ENCODE measurements at places on chromosomes 13 and 19.

DNA sequence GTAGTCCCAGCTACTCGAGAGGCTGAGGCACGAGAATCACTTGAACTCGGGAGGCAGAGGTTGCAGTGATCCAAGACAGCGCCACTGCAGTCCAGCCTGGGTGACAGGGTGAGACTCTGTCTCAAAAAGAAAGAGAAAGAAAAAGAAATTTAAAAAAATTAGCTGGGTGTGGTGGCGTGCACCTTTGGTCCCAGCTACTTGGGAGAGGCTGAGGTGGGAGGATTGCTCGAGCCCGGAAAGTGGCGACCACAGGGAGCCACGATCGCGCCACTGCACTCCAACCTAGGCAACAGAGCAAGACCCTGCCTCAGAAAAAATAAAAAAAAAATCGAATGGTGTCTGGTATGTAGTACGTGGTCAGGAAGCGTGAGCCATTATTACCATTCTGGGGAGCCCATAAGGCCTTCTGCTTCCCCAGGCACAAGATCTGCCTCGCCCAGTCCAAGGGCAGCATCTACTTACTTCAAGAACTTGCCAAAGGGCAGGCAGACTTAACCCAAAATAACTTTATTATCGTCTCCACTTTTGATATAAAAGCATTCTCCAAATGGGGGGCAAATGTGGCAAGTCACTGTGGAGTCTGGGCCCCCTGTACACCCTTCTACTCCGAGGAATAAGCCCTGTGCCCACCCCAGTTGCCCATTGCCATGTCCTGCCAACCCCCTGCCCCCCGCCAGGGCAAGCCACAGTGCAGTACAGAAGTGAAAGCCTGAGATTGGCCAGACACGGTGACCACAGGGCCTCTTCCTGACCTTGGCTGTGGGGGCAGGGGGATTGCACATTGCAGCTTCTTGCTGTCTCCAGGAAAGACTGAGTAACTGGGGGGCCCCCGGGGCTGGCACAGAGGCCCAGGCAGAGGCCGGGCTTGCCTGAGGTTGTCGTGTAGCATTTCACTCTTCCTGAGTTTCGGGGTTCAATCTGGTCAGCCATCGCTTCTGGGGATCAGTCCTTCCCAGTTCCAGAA is 12.6 kb downstream of the CCL25 start:
- no peak for DNase-seq

- peak; percentile 84 for DNase-seq
Measured at GRCh38 chr13:99256709-99257108, 1.5 kb downstream of the GPR18 start.

GRCh38 chr13:72458701-72459100 is 268.7 kb downstream of the MZT1 start:
- DNase-seq, result no peak

GRCh38 chr13:109647053-109647452 is 139.3 kb downstream of the IRS2 start:
- no peak for DNase-seq

DNA sequence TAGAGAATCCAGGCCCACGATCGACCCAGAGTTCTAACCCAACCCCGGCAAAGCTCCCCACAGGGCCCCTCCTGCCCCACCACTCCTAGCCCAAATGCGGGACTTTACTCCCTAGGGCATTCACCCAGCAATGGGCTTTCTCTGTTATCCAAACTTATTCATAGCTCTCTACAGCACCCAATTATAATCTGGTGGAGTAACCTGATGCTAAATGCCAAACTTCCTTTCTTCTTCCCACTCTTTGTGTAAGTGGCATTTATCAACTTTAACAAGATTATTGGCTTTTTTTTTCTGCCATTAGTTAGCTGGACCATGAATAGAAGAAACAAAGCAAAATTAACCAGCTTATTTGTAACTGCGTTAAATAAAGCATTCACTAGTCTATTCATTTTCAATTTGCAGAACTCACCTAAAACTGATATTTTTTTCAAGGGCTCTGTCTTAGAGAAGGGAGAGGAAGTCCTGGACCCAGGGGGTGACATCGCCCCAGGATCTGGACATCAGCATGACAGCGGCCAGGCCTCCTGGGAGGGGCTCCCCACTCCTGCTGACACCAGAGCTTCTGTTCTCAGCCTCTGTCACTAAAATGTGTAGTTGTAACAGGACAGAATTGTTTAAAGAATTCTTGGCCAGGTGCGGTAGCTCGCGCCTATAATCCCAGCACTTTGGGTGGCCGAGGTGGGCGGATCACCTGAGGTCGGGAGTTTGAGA is 1.5 kb downstream of the FAM124A start:
- DNase-seq, result no peak

- DNase-seq, result no peak
Measured at GRCh38 chr13:24167666-24168391, 7.3 kb downstream of the SPATA13 start.

DNA sequence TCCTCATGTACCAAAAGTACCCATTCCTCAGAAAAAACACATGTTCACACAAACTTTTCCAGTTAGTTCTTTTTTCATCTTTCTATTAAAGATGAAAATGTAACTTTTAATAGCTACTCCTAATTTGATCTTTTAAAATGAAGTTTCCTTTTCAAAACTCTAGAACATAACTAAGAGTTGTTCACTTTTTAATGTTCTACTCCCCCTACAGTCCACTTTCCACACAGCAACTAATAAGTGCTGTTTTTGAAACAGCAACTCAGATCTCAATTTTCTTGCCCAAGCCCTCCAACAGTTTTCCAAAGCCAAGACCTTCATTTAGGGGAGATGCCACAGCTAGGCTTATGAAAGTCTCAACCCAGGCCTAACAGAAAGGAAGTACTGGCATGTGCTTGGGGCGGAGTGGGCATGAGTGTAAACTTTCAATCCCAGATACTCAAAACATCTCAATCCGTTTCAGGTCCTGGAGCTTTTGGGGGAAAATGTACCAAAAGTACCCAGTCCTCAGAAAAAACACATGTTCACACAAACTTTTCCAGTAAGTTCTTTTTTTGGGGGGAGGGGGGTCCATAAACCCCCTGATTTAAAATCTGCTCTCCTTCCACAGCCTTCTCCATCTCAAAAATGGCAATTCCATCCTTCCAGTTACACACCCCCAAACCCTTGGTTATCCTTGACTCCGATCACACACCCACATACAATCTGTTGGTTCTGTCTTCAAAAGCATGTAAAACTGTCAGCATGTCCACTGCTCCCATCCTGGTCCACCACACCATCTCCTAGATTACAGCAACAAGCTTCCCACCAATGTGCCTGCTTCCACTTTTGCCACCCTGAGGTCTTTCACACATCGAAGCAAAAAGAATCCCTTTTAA is 2.0 kb downstream of the FBL start:
- peak; percentile 18 for DNase-seq

DNA sequence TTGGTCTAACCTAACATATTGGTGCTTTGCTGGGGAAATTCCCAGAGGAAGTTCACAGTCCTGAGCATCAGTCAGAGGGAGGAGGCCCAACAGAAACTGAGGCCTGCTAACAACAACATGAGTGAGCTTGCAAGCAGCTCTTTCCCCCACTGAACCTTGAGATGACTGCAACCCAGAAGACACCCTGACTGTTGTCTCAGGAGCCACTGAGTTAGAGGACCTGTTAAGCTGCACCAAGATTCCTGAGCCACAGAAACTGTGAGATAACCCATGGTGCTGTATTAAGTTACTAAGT is 193.2 kb upstream of the UBL3 start:
- DNase-seq, result no peak

DNA sequence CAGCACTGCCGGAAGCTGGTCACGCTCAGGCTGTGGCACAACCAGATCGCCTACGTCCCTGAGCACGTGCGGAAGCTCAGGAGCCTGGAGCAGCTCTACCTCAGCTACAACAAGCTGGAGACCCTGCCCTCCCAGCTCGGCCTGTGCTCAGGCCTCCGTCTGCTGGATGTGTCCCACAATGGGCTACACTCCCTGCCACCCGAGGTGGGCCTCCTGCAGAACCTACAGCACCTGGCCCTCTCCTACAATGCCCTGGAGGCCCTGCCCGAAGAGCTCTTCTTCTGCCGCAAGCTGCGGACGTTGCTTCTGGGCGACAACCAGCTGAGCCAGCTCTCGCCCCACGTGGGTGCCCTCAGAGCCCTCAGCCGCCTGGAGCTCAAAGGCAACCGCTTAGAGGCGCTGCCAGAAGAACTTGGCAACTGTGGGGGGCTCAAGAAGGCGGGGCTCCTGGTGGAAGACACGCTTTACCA is 3.2 kb upstream of the MAP2K7 start:
- DNase-seq, result no peak

DNA sequence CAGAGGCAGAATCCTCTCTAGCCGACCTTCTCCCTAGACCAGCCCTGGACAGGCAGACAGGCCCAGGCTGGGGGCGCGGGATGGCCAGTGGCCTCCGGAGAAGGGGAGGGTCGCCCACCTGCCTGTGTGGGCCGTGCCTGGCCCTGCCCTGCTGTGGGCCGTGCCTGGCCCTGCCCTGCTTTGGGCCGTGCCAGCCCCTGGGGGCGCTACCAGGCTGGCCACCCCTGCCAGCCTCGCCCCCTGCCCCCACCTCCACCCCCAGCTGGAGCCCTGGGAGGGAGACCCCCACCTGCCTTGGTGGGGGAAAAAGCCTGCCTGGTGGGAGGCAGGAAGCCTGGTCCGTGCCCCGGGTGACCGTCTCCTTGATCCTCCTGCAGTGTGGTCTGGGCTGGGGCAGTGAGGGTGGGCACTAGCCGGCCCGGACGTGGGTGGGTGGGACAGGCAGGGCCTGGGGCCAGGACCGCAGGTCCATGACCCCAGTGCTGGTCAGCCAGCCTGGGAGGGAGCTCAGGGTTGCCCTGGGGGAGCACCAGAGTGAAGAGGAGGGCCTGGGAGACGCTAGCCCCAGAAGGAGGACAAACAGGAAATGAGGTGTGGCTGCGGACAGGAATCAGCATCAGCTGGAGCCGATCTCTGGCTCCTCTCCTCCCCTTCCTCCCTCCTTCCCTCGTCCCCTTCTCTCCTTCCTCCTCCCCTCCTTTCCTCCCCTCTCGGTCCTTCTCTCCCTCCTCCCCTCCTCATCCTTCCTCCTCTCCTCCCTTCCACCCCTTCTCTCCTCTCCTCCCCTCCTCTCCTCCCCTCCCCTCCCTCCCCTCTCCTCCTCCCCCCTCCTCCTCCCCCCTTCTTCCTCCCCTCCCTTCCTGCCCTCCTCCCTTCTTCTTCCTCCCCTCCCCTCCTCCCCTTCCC is 5.1 kb upstream of the MKNK2 start:
- peak; percentile 82 for DNase-seq

- no peak for DNase-seq
Measured at GRCh38 chr19:6412447-6413091, 12.0 kb downstream of the KHSRP start.

- peak; percentile 65 for DNase-seq
Measured at GRCh38 chr13:20714563-20715329, 11.2 kb downstream of the IL17D start.

DNA sequence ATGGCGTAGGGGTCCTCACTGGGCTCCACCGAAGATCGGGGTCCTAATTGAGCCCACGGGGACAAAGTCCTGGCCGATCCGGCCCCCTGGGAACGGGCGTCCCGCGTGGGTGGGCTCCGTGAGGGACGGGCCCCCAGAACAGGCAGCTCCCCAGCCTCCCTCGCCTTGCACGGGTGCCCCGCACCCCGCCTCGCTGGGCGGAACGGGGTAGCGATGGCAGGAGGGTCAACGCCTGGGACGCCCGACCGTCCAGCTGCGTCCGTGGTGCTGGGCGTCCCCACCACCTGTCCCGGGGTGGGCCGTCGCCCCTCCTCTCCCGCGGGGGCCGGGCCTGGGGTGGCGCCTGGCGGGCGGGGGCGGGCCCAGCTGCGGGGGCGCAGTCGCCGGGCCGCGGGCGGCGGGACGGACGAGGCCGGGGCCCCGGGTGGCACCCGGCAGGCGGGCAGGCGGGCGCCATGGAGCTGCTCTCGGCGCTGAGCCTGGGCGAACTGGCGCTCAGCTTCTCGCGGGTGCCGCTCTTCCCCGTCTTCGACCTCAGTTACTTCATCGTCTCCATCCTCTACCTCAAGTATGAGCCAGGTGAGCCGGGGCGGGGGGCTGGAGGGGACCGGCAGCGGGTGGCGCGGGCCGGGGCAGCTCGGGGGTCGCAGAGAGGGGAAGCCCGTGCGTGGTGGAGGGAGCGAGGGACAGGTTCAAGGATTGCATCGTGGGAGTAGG is at the start of gene TMEM38A:
TMEM38A (plus strand) TSS at position 377 of the 717 bp plus-strand sequence; CDS start at position 456, 79 bp downstream.
- no peak for DNase-seq

- no peak for DNase-seq
Measured at GRCh38 chr13:31433746-31434145, 234.0 kb downstream of the B3GLCT start.

- no peak for DNase-seq
Measured at GRCh38 chr19:38032951-38033350, 125.9 kb downstream of the SIPA1L3 start.

GRCh38 chr19:11338569-11339253 is 746 bp downstream of the RAB3D start:
- no peak for DNase-seq

DNA sequence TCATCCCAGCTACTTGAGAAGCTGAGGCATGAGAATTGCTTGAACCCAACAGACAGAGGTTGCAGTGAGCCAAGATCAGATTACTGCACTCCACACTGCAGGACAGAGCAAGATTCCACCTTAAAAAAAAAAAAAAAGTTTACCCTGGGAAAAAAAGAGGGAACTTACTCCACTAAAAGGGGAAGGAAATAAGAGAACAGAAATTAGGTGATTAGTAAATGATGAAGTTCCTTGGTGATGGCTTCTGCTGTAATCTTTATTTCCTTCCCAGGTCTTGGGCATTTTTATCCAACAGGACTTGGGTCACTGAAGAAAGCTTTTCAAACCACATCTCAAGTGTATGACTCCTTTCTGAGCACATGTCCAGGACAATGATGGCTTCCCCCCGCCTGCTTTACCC is 9.3 kb downstream of the ZNF780A start:
- DNase-seq, result no peak

- DNase-seq, result no peak
Measured at GRCh38 chr13:33372251-33372919, 86.8 kb upstream of the STARD13 start.

DNA sequence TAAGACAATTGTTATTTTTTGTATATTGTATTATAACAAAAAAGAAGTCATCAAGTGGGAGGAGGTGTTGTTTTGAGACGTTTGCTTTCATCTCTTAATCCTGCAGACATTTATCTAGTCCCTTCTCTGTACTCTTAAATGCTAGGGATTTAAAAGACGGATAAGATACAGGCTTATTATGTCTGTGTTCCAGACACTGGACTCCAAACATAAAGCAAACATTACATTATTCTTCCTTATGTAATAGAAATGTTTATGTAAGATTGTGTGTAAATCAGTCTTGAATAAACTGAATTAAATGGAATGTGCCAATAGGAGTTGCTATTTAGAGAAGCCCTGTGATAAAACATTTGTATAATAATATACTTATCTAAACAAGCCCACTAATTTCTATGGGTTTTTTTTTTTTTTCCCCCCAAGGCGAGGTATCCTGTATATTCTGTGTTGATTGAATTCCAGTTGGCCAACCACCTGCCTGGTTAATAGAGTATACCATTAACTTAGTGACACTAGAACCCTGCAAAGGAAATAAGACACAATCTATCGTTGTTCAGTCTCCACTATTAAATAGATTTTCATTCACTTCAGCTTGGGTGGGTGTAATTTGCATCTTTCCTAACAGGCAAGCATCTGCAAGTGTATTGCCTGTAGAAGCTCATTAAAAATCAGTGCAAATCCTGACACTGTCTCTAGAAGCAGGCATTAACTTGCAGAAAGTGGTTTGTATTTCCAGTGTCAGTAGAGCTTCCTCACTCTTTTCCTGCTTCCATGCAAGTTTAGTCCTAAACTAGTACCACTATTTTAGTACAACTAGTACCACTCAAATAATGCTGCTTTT is 69.0 kb downstream of the LRCH1 start:
- no peak for DNase-seq

- DNase-seq, result peak; percentile 40
Measured at GRCh38 chr13:77980592-77980991, 62.0 kb upstream of the EDNRB start.

Data from AG09319 (cell line).